Activated T-helper 1 cell treated with Interleukin-2 at 50 U/mL for 16 hours (primary cell): ENCODE measurements at places on chromosomes 4 and X.

GRCh38 chrX:2888309-2888708 is 40.8 kb downstream of the ARSD start:
- DNase-seq: no peak

DNA sequence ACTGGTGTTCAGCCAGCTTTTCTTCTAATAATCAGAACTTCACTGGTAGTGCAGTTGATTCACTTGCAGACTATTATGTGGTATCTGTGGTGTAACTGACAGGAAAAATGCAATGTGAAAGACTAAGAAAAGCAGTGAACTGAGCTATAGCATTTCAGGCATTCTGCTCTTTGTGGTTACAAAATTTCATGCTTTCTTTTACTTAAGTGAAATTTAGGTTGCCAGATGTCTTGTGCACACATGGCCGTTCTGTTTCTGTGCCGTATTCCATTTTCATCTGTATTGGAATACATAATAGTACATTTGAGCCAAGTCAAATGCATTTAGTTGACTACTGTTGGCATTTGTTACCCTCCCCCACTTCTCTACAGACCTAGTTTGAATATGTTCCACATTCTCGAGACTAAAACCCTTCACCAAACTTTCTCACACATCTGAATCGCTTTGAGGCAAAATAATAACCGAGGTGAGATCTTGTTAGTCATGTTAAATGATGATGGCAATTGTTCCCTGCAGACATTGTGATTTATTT is 8.2 kb downstream of the RTL3 start:
- no peak for DNase-seq

DNA sequence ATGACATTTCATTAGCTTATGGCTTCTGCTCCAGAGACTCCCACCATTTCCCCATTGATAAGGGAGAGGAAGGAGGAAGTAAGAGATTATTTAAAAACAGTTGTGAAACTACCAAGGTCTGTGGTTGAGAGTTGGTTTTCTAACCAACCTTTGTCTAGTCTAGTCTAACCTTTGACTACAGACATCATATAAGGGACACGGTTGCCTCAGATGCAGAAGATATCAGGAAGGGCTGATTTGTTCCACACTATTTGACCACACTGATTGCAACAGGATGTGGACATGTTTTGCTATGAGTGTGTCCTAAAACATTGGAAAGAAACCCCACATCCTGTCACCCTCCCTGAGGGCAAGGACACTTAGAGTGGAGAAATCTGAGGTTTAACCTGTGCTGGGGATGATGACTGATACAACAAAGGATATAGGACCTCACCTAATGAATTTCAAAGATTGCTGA is 53.0 kb downstream of the COQ2 start:
- DNase-seq: no peak

DNA sequence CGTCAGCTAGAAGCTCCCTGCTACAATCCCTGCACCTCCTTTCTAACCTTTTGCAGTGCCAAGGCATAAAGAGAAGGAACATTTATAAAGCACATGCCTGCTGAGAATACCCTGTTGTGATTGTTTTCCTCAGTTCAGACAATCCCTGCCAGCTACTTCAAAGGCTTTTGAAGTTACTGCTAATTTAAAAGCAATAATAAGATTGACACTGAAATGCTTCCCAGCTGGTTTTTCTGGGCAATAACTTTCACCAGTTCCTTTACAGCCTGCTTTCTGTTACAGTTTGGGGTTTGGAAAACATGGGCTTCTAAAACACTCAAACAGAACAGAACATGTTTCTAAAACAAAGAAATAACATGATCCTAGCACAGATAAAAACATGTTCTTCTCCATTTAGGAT is 232.3 kb upstream of the CPEB2 start:
- DNase-seq: no peak

- no peak for DNase-seq
Measured at GRCh38 chr4:3254302-3255131, 5.6 kb downstream of the MSANTD1 start.

GRCh38 chrX:136662104-136662503 is 14.1 kb downstream of the CD40LG start:
- DNase-seq: no peak

DNA sequence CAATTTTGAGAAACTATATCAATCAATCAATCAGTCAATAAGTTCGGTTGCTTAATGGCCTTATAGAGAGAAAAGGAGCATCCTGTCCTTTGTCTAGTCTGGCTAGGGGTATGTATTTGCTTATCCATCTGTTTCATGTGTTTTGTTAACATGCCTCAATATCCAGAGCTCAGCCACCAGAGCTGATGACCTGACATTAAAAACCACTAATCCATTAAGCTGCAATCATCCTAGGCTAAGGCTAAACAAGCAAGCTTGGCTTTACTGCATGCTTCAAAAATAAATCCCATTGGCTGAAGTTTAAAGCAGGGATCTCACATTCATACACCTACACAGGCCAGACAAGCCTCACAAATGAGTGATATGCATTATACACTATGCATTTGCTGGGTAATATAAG is 139.7 kb downstream of the INPP4B start:
- no peak for DNase-seq

DNA sequence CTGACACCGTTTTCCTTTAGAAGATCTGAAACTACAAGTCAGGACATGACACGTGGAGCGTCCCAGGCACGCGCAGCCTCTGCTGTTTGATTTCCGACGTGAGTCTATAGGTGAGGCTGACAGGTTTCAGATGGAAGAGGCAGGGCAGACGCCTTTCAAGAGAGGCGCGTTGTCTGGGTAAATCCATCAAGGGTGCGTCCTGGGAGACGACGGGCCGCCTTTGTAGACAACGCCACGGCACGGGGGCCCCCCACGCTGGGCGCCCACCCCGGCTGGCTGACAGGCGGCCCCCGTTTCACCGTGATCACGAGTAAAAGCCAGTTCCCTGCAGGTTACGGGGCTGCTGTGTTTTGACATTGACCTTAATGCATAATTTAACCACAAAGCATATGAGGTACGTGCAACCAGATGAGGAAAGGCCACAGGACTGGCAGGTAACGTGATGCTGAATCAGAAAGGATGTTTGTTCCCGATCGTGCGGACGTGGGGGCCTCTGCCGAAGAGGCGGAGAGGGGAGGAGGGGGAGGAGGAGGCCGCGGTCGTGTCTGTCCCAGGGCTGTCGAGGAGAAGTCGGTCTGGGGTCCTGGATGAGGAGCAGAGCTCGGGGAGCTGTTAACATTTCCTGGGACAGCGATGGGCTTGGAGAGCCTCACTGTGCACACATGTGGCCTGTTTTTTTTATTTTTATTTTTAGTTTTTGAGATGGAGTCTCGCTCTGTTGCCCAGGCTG is 51.1 kb upstream of the PPP2R3B start:
- DNase-seq: no peak

DNA sequence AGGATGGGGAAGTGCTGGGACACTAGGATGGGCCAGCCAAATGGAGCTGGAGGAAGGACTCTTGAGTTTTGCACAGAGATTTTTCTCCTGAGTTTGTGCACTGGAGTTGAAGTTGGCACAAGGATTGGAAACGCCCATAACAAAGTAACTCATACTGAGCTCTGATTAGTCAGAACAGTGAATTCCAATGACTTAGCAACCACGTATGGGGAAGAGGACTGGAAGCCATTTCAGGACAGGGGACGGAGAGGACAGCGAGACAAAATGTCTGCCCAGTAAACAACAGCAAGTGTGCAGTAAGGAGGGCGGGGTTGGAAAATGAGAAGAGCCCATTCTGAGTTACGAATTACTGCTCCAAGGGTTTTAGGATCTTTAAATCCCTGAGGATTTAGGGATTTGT is 5.9 kb downstream of the RIPPLY1 start:
- DNase-seq: no peak

- no peak for DNase-seq
Measured at GRCh38 chr4:61831987-61832386, 631.9 kb downstream of the ADGRL3 start.

GRCh38 chr4:48898733-48899431 is 7.7 kb downstream of the OCIAD2 start:
- no peak for DNase-seq

DNA sequence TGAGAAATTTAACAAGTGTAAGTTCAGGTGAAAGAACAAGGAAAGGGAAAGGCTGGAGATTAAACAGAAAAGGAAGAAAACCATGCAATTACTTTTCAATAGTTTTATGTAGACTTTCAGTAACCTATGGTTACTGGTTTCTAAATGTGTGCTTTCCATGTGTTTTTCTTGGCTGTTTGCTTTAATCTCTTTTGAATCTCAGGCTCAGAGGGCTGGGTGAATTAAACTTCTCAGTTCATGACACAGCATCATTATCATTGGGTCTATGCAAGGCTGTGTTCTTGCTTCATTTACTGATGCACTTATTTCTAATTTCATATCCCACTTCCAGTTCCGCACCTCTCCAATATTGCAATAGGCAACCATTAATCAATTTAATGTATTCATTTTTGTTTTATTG is 266.5 kb upstream of the UGT8 start:
- DNase-seq: no peak

GRCh38 chrX:72366178-72366577 is 60.5 kb upstream of the CITED1 start:
- DNase-seq: no peak

DNA sequence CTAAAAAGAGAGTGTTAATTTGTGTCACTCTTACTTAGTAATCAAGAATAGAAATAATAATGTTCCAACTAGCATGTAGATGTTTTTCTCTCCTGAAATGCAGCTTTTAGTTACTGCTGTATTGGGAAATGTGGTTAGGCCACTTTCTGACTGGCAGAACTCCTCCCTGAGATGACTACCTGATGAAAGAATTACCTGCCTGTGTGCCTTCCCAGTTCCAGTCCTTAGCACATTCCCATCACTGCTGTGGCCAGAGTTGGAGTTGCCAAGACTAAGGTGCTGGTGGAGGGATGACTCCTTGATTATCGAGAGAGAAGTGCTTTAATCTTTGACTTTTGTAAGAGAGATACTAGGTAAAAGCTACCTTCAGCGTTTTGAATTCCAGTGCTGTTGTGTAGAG is 9.5 kb downstream of the GAB1 start:
- no peak for DNase-seq

- DNase-seq: no peak
Measured at GRCh38 chrX:39756086-39756883, 341.5 kb downstream of the BCOR start.

- DNase-seq: no peak
Measured at GRCh38 chrX:1102786-1103185, 109.7 kb downstream of the CRLF2 start.

DNA sequence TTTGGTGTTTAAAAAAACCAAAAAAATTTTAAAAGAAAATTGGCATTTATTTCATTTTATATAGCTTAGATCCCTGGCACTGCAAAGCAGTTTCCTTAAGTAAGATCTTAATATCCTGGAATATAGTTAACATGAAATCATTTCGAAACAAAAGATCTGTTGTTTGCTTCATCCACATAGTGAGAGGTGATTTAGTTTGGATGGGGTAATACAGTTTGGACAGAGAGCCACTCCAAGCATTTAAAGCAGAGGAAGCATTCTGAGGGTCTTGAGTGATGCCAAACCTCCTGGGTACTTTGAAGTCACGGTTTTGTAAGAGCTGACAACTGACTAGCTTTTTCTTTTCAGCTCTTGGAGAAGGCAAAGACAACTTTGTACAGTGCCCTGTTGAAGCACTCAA is 28.7 kb downstream of the NOCT start:
- DNase-seq: no peak

GRCh38 chr4:164700471-164700870 is 53.5 kb upstream of the SMIM31 start:
- DNase-seq: no peak

DNA sequence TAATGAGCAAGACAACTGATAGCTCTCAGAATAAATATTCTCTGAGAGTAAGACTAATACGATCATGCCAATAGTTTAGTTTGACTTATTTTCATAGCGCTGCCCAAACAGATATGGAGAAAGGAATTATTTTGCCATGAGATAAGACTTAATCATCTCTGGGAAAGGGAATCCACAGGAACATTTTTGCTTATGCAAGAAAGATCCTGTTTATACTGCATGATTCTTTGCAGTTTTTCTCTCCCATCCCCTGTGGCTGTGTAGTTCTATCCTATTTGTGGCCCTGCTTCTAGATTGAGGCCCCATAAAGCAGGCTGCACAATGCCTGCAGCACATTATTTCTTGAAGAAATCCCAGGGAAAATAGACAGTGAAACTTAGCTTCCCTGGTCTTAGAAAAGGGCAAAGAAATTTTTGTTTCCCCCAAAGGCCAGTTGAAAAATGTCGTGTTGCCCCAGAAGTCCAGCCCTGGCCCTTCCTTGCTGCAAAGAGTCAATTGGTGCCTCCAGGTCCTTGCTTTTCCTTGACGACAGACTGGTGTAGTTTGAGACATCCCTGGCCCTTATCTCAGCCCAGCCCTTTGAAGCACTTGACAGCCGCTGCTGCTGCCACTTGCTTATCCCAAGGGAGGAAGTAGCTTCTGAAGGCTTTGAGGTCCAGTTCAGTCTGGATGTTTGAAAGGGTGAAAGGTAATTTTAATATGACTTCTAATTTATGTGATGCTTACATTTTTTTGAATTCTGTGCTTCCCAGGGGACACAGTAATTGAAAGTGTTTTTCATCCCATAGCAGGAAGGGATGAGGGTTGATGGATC is 45.0 kb upstream of the SH3RF1 start:
- DNase-seq: no peak

GRCh38 chr4:2046031-2046961 is 12.8 kb upstream of the NAT8L start:
- DNase-seq: no peak

- DNase-seq: no peak
Measured at GRCh38 chr4:142528433-142528832, 317.7 kb downstream of the INPP4B start.

GRCh38 chr4:127771535-127772275 is 10.4 kb upstream of the HSPA4L start:
- no peak for DNase-seq

- DNase-seq: peak; percentile 16
Measured at GRCh38 chrX:130028196-130028595, 45.8 kb downstream of the BCORL1 start.

- DNase-seq: no peak
Measured at GRCh38 chrX:112820364-112821268, 20.0 kb downstream of the AMOT start.

- DNase-seq: no peak
Measured at GRCh38 chrX:46258356-46258755, 286.9 kb downstream of the ZNF674 start.

GRCh38 chr4:77681792-77682191 is 76.2 kb downstream of the CXCL13 start:
- DNase-seq: no peak

DNA sequence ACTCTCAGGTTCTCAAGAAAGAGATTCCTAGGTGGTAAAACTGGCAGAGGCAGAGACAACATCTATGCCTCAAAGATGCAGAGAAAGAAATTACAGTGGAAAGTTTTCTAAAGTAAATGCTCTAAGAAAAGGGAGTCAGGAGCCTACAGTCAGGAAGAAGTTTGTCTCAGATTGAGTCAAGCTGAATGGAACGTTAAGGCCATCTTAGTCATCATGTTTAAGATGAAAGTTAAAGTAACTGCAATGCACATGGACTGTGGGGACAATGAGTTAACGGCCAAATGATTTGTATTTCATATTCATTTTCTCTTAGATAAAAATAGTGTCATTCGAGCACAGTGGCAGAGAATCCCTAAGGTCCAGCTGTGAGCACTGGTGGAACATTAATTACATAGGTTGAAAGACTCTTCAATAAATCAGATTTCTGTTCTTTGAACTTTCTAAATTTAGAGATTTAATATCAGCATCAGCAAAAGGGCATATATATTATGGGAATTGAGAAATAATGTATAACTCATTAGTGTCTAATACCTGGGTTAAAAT is 384.6 kb downstream of the DTHD1 start:
- DNase-seq: no peak

GRCh38 chrX:45110494-45110893 is 90.2 kb downstream of the DIPK2B start:
- no peak for DNase-seq

GRCh38 chr4:22129454-22130029 is 181.0 kb upstream of the KCNIP4 start:
- DNase-seq: no peak
